ENCODE measurements at places on chromosomes 4 and X.

DNA sequence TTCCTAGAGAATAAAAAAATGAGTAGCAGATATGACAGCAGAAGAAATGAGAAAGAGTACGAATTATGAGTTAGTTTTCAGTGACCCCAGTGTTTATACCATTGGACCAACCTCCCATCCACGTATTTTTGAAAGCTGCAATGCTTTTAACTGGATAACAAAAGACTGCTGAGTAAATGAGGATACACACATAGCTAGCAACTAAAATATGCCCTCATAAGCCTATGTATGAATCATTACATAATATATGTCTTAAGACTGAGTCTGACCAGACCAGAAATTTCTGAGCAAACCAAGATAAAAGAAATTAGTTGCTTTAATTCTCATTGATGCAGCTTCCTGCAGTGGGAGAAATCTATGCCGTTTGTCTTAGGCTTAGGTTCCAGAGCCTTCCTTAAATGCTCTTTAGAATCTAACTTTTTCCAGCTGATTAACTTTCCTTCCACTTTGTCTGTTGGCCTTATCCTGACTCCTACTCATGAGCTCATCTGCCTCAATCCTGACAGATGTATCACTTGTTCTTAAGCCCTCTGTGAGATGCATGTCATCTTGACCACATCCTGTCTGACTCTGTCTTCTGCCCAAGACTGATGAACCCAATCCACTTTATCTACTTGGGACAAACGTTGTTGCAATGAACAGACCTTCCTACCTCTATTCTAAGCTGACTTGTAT, 301.4 kb upstream of the AADAT start:
- DNase-seq: no peak

GRCh38 chr4:114146947-114147618, 167.6 kb upstream of the ARSJ start:
- DNase-seq: no peak

GRCh38 chrX:77450415-77450814, 3.2 kb downstream of the FGF16 start:
- DNase-seq: no peak

GRCh38 chr4:15142201-15142600, 139.9 kb downstream of the CPEB2 start:
- DNase-seq: no peak

DNA sequence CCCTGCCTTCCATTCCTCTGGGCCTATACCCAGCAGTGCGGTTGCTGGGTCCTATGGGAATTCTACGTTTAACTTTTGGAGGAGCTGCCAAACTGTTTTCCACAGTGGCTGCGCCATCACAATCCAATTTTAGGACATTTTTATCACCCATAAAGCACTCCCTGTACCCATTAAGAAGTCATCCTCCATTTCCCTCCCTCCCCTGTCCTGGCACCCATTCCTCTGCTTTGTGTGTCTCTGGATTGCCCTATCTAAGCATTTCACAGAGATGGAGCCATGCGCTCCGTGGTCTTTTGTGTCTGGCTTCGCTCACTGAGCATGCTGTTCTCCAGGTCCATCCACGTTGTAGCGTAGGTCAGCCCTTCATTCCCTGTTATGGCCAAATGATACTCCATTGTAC, 1.7 kb upstream of the OPN1LW start:
- DNase-seq: no peak

DNA sequence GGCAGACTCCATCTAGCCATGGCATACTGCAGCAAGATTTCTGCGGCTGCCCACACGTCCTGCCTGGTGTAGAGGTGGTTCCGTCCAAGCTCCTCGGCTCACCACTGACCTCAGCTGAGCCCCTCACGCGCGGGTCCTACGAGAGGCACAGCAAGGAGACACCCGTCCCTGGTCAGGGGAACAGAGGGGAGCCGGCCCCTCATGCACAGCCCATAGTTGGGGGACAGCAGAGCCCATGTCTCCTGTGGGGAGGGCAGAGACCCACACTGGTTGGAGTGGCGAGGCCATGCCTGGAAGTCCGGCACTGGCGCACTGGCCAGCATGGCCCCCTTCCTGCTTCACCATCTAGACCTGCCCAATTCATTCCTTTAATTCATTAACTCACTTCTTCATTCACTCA, 80.8 kb downstream of the HTRA3 start:
- no peak for DNase-seq

- DNase-seq: peak; percentile 49
These were observed 141.5 kb upstream of the SMAD1 start for GRCh38 chr4:145340071-145340675.
